DMS153 (cell line): ENCODE measurements at places on chromosomes 2 and 18.

- DNase-seq = peak; percentile 21
Measured at GRCh38 chr2:109516445-109517117, 97.2 kb downstream of the SEPTIN10 start.

DNA sequence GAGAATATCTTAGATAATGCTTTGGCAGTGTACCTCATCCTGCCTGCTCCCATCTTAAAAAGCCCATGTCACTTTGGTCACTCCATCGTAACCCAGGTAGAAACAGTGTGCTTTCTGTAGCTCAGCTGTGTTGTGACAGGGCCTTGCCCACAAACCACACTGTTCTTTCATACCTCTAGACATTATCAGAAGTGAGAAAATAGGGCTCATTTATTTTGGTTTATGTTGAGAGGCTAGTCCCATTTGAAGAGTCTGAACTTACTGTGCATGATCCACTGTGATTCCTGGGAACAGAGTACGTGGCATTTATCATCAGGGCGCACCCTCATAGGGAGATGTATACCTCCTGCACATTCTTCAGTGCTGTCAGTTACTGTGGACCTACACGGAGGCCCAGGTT, 69.7 kb downstream of the FEZ2 start:
- DNase-seq = no peak

- DNase-seq = no peak
Measured at GRCh38 chr2:240387669-240388358, 47.6 kb upstream of the GPC1 start.

DNA sequence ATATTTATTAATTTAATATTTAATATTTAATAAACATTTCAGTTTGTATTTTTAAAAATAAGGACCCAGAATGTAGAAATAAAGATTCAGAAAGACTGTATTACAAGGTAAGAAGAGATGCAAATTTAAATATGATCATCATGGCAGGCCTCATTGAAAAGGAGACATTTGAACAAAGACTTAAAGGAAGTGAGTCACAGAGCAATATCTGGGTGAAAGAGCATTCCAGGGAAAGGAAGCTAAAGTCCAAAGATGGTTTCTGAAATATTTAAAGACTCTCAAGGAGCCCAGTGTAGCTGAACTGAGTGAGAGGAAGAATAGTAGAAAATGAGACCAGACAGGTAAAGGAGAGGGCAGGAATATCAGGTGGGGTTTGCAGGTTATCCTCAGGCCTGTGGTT, 5.9 kb downstream of the SCYGR4 start:
- DNase-seq = no peak

GRCh38 chr2:105587637-105588036, 157.1 kb upstream of the NCK2 start:
- no peak for DNase-seq

DNA sequence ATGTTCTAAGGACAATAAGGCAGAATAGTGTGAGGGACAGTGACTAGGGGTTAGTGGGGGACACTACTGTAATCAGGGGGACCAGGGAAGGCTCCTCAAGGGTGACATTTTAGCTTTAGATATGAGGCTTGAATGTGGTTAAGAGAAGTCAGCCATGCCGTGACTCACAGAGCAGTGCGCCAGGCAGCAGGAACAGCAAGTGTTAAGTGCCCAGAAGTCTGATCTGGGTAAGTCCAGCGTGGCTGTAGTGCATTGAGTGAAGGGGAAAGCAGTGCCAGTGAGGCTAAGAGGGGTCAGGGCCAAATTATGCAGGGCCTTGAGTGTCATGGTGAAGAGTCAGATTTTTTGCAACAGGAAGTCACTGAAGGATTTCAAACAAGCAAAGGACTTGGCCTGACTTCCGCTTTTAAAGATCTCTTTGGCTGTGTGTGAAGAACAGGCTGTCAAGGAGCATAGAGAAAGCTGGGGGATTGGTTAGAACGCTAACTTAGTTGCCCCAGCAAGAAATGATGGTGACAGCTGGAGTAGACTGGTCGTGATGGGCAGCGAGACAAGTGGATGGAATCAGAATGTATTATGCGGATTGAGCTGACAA, 151.5 kb downstream of the MSH2 start:
- DNase-seq = no peak

- no peak for DNase-seq
Measured at GRCh38 chr2:175012516-175012915, 7.3 kb upstream of the CHN1 start.

DNA sequence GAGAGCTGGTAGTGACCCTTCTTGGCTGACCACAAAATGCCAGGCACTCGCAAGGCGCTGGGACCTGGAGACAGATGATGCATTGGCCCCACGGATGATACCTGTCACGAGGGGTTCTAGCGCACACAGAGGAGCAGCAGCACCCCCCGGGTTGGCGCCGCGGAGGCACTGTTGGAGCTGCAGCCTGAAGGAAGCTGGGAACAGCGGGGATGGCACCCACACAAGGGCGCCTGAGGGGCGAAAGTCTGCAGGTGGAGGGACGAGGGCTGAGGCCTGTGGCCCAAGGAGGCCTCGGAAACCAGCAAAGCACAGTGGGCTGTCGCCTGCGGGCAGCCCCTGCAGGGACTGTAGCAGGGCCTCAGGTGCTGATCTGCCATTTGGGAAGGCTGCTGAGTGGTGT, 33.6 kb downstream of the FAM228A start:
- no peak for DNase-seq

DNA sequence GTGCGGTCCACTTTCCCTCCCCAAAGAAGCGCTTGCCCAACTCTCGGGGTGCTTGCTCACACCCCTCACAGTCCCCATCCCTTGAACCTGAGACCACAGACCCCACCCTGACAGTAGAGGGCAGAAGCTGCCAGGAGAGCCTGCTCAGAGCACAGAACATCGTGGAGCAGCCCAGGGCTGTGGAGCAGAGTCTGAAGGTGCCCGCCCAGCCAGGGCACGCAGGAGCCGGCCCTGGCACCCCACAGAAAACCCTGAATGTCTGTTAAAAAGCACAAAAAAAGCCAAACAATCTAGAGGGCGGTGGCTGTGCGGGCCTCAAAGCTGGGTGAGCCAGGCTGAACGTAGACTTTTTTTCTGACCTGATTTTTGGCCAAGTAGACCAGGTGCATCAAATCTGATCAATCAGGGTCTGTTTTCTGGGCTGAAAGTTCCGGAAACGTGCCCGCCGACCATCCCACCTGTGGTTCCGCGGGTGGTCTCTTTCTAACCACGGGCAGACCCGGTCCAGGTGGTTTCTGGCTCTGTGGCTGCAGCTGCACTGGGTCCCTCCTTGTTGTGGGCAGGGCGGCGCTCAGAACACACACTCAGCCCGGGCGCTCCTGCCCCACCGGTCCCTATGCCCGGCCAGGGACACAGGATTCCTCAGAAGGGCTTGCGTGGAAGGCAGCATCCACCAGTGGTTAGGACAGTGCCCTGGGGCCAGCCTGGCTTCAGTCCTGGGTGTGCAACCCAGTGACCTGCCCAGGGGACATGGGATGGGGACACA, 66.3 kb downstream of the SLC66A2 start:
- no peak for DNase-seq

- DNase-seq = no peak
Measured at GRCh38 chr2:171389325-171389724, 44.5 kb downstream of the METTL8 start.

GRCh38 chr2:85368921-85369320, 14.4 kb downstream of the ELMOD3 start:
- DNase-seq = no peak

- DNase-seq = no peak
Measured at GRCh38 chr18:58806826-58807714, 57.6 kb upstream of the ZNF532 start.
